ENCODE measurements at places on chromosomes 6 and 20.

DNA sequence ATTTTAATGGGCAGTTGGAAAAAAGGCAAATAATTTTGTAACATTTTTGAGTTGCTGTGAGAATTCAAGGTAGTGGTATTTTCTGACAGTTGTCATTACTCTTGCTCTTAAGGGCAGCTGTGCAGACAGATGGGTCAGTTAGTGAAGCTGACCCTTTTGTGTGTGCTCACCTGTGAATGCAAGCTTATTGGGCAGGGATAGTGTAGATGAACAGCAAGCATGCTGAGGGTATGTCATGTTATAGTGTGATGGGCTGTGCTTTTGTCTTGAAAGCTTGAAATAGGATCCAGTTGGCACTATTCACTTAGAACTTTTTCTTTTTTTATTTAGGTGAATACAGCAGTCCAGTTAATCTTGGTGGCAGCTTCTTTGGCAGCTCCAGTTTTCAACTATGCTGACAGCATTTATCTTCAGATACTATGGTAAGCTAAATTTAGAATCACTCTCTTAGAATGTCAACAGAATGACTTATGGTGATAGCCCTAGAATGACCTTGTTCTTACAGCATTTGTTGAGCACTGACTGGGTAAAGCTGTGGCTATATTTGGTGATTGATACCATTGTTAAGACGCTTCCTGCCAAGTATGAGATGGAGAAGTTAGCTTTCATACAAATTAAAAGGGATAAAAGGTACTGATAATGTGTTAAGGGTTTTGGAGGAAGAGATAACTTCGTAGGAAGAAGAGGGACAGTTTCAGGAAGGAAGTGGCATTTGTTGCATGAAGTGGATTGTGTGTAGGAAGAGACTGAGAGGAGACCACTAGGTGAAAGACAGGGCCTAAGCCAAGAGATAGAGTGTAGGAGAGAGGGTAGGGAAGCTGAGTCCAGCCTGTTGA lies 19.5 kb downstream of the LRRN4 start:
- no peak for DNase-seq

DNA sequence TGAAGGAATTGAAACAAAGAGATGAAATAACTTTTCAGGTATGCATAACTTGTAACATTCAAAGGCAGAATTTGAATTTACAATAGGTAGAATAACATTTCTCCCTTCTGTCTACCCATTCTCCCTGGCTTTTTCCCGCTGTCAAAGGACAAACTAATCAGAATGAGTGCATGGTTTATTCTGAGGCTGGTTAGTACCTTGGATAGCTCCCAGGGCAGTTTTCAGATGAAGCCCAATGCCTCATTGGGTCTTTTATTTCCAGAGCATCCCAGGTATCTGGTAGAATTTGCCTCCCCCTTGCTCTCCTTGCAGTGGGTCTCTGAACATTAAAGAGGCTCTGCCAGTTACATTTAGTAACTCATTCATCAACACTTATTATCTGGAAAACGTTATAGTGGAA lies 665.5 kb downstream of the BCKDHB start:
- DNase-seq: no peak

- DNase-seq: no peak
These were observed 801 bp downstream of the FBXL4 start for GRCh38 chr6:98946879-98947410.

DNA sequence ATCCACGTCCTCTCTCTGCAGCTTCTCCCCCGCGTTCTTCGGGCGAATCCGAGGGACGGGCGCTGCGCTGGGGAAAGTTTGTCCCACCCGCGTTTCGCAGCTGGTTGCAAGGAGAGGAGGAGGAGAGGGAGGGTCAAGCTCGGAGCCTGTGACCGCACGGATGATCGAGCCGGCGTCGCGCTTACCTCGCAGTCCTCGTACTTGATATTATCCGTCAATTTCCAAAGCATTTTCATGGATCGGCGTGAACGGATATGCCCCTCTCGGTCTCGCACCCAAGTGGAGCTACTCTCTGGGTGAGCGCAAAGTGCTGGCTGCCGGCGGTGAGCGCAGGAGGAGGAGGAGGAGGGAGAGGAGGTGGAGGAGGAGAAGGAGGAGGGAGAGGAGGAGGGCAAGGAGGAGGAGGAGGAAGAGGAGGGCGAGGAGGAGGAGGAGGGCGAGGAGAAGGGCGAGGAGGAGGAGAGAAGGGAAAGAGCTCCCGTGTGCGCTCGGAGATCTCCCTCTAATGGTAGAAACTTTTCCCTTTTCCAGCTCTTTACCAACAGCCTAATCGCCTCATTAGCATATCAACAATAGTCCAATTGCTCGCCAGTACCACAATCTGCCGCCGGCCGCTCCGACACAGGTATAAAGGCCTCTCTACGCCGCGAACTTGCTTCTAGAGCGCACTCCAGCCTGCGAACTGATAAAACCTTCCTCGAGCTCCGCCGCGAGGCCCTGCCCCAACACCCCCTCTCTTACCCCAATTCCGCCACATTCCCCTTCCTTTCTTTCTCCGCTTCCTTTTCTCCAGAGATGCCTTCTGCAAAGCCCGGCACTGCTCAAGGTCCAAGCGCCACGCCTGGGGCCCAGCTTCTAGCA lies at the start of gene TFAP2A:
Gene TFAP2A, minus strand, starts transcription at position 319 of the 861 bp plus-strand sequence. Its CDS starts 83 bp downstream, at position 236.
- no peak for DNase-seq

DNA sequence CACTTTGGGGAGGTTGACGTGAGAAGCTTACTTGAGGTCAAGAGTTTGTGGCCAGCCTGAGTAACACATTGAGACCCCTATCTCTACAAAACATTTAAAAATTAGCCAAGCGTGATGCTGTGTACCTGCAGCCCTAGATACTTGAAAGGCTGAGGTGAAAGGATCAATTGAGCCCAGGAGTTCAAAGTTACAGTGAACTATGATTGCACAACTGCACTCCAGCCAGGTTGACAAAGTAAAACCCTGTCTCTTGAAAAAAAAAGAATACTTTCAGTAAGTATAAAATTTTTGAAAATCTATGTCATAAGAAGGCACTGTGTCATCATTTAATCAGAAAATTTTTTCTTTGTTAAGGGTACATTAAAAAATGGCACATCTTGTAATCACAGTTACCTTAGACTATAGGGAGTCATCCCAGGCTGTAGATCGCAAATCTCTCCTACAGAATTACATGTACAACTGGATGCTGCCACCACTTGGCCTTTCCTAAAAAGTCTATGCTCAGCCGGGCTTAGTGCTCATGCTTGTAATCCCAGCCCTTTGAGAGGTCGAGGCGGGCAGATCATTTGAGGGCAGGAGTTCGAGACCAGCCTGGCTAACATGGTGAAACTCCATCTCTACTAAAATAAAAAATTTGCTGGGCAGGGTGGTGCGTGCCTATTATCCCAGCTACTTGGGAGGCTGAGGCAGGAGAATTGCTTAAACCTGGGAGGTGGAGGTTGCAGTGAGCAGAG lies 17.0 kb upstream of the MRS2 start:
- no peak for DNase-seq

DNA sequence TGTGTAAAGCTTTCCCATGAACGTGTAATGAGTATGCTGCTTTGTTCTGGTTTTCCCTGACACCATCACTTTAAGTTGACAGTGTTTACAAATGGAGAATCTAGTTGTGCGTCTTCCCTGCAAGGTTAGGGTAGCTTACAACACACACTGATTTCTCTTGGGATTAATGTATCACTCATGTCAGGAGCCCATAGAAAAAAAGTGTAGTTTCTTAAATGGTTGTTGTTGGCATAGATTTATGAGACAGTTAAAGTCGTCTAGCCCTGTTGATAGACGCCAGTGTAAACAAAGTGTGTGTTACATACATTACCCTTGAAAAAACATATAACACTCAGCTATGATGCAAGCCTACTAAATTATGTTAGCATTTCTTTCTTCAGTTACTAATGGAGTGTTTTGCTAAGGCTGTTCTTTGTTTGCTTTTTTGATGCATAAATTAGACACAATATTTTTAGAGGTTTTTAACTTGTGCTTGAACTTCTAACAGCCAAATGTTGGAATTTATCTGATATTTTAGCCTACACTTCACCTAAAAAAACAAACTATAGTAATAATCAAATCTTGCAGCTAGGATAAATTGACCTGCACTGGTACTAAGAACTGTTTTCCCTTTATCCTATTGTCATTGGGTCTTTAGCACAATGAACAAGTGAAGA lies 88.6 kb downstream of the RNF217 start:
- no peak for DNase-seq

DNA sequence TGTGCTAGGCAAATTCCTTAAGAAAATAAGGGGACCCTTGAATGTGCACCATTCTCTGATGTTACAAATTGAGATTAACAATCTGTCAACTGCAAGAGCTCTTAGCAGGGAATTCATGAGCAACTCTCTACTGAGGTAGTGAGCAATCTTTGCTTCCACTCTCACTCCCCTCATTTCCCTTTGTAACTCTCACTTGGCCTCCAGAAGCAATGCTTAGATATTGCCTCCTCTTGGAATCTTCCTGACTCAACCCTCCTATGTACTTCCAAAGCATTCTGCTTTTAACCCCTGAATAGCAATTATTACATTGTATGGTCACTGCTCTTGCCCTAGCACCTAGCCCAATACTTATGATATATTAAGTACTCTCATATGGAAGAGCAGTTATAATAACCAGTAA lies 16.5 kb downstream of the XPO5 start:
- no peak for DNase-seq

DNA sequence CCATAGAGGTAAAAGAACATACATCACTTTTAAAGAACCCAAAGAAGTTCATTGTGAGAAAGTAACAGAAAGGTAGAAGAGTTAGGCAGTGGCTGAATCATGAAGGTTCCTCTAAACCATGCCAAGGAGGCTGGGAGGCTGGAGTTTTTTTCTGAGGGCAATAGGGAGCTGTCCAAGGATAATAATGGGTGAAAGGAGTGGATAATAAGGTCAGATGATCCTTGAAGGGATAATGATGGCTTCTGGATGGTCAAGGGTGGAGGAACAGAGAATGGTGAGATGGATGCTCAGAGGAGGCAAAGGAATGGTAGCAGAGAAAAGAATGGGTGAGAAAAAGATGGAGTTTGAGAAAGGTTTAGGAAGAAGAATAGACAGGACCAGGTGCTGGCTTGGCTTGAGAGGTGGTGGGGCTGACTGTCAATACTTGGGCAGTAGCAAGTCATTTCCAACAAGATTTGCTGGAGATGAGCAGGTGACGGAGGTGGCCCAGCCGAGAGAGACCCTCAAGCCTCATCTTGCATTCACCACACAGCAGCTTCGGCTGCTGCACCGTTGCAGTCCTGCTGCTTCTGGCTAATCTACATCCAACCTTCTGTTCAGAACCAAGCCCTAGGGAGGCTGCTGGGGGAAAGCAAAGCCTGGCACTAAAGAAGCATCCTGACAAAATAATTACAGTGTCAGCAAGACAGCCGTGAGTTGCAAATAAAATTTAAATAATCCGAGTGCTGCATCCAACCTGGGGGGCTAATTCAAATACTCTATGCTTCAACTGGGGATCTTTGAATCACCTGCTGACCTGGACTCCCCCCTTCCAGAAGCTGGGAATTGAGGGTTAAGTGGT lies 131.2 kb upstream of the KCNG1 start:
- DNase-seq: no peak

DNA sequence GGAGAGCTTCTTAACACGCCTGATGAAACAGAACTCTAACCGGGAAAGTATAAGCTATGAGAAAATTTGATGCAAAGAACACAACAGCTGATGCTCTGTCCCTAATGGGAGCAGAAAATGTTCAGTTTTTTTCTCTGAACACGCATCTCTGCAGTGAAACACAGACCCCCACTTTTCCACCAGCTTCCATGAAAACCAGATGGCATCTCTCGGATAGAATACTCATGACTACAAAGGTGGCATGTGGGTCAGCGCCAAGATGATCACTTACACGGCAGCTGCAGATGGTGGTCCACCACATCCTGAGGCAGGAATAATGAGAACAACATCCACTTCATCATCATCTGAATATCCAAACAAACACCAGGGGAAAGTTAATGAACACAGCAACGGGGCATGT lies 85.2 kb upstream of the CNR1 start:
- DNase-seq: no peak

DNA sequence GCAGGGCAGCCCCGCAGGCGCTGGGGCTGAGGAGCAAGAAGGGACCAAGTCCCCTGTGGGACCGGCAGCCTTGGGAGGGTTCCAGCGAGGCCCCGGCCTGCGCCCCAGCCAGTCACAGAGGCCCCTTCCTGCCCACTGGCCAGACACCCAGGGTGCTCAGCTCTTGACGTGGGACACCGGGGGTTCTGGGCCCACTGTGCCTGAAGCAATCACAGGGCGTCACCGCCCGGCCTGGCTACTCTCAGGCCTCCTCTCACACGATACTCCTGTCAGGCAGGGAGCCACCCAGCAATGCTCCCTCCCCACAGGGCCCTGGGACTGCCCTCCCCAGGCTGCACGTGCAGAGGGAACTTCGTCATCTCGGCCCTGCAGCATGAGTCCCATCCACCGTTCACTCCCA lies 14.5 kb downstream of the TAF4 start:
- no peak for DNase-seq

GRCh38 chr6:160978141-160978901 lies 13.2 kb upstream of the MAP3K4 start:
- no peak for DNase-seq
